ENCODE measurements at places on chromosomes 7 and 10. TPM values are rescaled to one million over a fixed set of nuclear protein-coding genes. Genes with fewer than 3 reads are reported as not detected.

DNA sequence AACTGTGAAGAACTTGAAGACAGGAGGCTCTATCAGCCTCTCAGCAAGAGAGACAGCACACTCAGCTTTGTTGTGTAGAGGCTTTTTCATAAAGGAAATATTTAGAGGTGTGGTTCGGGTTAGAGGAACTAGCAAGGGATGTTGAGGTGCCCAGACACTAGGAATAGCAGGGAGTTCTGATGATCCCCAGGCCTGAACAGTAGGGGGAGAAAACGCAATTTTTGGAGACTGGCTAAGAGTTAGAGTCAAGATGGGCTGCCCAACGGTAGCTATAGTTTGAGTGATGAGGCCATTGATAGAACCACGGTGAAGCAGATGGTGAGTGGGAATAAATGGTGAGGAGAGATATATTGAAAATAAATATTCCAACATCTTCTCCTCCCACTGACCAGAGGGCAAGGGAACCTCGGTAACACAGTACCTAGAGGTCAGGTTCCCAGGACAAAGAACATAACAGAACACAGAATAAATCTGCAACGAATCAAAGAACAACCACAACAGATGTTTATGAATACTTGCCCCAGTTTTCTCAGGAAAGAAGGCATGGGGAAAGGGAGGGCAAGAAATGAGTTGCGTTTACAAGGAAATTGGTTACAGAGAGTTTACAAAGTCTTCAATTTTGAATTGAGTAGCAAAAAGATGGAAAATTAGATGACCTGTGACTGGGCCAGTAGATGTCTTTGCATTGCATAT lies 24.2 kb upstream of the BPGM start:
- no peak for DNase-seq
- H3K27me3 ChIP-seq = peaks cover 29% of the 10 kb centered on the region
- H3K36me3 ChIP-seq = no peaks in the 10 kb centered on the region
- H3K27ac ChIP-seq = no peak overlapping the region

Gene CAMK2B
- total RNA-seq = 0.25 TPM

Gene FOXI2
- total RNA-seq = not detected

DNA sequence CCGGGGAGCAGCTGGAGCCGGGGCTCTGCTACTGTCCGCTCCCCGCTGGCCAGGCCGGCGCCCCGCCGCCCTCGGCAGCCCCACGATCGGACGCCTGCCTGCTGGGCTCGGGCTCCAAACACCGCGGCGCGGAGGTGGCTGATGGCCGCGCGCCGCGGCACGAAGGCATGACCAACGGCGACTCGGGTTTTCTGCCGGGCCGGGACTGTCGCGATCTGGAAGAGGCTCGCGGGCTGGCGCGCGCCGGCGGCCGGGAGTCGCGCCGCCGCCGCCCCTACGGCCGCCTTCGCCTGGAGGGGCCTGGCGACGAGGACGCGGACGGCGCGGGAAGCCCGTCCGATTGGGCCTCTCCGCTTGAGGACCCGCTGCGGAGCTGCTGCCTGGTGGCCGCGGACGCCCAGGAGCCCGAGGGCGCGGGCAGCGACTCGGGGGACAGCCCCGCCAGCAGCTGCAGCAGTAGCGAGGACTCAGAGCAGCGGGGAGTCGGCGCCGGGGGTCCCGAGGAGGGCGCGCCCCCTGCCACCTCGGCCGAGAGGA lies 570 bp downstream of the TBC1D12 start:
- H3K4me3 ChIP-seq = peak overlapping the region; percentile 89
- H3K27ac ChIP-seq = peak overlapping the region; percentile 97
- no peaks in the 10 kb centered on the region for H3K27me3 ChIP-seq

Gene GPER1
- total RNA-seq = 3.5 TPM

Gene MOGAT3
- total RNA-seq = not detected

GRCh38 chr7:1461646-1462375 lies 2.5 kb upstream of the MICALL2 start:
- peaks cover 47% of the 10 kb centered on the region for H3K4me1 ChIP-seq
- no peaks in the 10 kb centered on the region for H3K27me3 ChIP-seq
- peak overlapping the region; percentile 63 for H3K4me3 ChIP-seq

DNA sequence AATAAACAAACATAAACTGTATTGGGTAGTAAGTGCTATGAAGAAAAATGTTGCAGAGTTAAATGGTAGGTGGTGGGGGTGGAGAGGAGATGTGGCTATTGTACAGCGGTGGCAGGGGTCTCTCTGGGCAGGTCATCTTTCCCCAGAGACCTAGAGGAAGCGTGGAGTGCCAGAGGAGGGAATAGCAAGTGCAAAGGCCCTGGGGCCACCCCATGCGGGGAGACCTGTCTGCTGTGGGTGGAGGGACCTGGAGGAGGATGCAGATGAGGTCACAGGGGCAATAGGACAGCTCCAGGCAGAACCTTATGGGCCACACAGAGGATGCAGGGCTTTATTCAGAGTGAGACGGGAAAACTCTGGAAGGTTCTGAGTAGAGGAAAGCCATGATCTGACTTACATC lies 47.5 kb downstream of the DLG5 start:
- H3K36me3 ChIP-seq = no peaks in the 10 kb centered on the region
- H3K4me1 ChIP-seq = peaks cover 89% of the 10 kb centered on the region
- H3K27me3 ChIP-seq = no peaks in the 10 kb centered on the region
- H3K27ac ChIP-seq = peak overlapping the region; percentile 94
- no peak overlapping the region for H3K4me3 ChIP-seq
- no peak for DNase-seq

- H3K27ac ChIP-seq = peak within 1 kb of the TSS; percentile 86
- peak; percentile 66 for DNase-seq
- H3K4me1 ChIP-seq = peaks cover 5% of the 10 kb centered on the region
- H3K4me3 ChIP-seq = peak within 1 kb of the TSS; percentile 43
Measured at GRCh38 chr7:94907026-94907810, at the start of gene PPP1R9A. Gene PPP1R9A, plus strand, starts transcription at chr7:94907594. Its CDS starts 2,520 bp downstream, at chr7:94910114.

DNA sequence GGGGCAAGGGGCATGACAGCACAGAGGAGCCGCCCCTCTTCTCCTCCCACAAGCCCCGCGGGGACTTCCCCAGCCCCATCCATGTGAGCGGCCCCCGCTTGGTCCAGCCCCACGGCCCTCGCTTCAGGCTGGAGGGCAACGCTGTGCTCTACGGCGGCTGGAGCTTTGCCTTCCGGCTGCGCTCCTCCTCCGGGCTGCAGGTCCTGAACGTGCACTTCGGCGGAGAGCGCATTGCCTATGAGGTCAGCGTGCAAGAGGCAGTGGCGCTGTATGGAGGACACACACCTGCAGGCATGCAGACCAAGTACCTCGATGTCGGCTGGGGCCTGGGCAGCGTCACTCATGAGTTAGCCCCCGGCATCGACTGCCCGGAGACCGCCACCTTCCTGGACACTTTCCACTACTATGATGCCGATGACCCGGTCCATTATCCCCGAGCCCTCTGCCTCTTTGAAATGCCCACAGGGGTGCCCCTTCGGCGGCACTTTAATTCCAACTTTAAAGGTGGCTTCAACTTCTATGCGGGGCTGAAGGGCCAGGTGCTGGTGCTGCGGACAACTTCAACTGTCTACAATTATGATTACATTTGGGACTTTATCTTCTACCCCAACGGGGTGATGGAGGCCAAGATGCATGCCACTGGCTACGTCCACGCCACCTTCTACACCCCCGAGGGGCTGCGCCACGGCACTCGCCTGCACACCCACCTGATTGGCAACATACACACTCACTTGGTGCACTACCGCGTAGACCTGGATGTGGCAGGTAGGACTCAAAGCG lies 5.1 kb downstream of the AOC1 start:
- DNase-seq = no peak
- H3K4me3 ChIP-seq = no peak overlapping the region
- H3K27ac ChIP-seq = no peak overlapping the region
- H3K4me1 ChIP-seq = no peaks in the 10 kb centered on the region

Gene NCOA4
- total RNA-seq = 127 TPM

GRCh38 chr10:114376523-114376922 lies 27.8 kb downstream of the AFAP1L2 start:
- no peaks in the 10 kb centered on the region for H3K36me3 ChIP-seq
- no peaks in the 10 kb centered on the region for H3K4me1 ChIP-seq
- no peaks in the 10 kb centered on the region for H3K27me3 ChIP-seq

Gene TSPAN33
- 9.4 TPM for total RNA-seq

- no peaks in the 10 kb centered on the region for H3K36me3 ChIP-seq
- H3K4me3 ChIP-seq = no peak overlapping the region
- H3K4me1 ChIP-seq = no peaks in the 10 kb centered on the region
- H3K27me3 ChIP-seq = no peaks in the 10 kb centered on the region
Measured at GRCh38 chr10:93503075-93503474, 6.7 kb downstream of the CEP55 start.

GRCh38 chr10:122703483-122704448 lies 4.1 kb upstream of the C10orf120 start:
- no peak overlapping the region for H3K27ac ChIP-seq
- H3K4me1 ChIP-seq = no peaks in the 10 kb centered on the region
- H3K36me3 ChIP-seq = no peaks in the 10 kb centered on the region
- no peaks in the 10 kb centered on the region for H3K27me3 ChIP-seq
- peak; percentile 61 for DNase-seq

DNA sequence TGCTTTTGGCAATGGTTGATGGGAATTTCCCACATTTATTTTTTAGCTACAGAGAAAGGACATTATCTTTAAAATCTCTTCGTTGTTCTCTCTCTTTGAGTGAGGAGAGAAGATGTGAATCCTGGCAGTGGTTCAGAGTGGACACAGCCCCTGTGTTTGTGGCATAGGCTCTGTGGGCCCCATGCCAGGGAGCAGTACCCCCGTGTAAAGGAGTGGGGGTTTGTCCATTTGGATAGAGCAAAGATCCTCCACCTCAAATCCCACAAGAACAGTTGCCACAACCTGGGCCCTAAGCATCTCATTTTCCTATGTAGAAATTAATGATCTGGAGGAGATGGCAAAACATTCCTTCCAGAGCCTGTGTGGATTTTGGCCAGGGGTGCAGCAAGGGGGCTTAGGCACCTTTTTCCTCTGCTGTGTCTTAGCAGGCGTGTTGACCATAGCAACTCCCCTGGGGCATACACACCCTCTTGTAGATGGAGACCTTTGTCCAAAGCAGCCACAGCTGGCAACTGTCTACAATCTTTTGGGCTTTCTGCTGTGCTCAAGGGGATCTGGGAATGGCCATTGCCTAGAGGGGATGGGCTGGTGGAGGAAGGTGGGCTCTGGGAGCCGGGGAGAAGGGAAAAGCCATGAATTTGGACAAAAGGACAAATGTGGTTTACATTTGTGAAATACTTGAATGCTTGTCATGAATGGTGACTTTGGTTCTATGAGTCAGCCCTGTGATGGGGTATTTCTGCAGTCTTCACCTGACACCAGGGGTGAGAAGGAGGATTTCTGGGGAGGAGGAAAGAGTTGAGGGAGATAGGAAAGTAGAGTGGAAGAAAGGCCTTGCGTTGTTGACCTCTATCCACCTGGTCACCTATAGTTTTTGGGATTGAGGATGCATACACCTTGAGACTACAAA lies 92.0 kb downstream of the TCF7L2 start:
- H3K27ac ChIP-seq = no peak overlapping the region
- no peak overlapping the region for H3K4me3 ChIP-seq
- H3K4me1 ChIP-seq = peaks cover 31% of the 10 kb centered on the region
- no peak for DNase-seq
- no peaks in the 10 kb centered on the region for H3K36me3 ChIP-seq
- H3K27me3 ChIP-seq = no peaks in the 10 kb centered on the region

Gene MRPL43
- 132 TPM for total RNA-seq

GRCh38 chr7:148712678-148713329 lies 14.1 kb downstream of the CUL1 start:
- H3K4me1 ChIP-seq = no peaks in the 10 kb centered on the region
- no peak overlapping the region for H3K4me3 ChIP-seq
- H3K36me3 ChIP-seq = no peaks in the 10 kb centered on the region
- no peaks in the 10 kb centered on the region for H3K27me3 ChIP-seq
- DNase-seq = no peak

DNA sequence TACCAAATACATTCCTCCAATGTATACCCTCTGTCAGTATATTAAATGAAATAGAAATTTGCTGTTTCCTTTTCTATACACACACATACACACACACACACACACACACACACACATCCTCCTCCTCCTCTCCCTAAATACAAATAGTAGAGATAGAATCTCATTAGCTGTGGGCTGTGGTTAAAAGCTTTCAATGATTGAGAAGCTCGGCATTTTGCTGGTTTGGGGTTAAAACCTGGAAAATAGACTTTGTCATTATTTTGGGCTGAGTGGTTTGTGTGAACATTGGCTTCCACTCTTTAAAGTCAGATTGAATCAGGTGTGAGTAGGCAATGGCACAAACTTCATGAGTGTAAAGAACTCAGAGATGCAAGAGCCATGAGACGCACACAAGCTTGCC lies 596.0 kb downstream of the XPNPEP1 start:
- H3K36me3 ChIP-seq = no peaks in the 10 kb centered on the region
- no peak overlapping the region for H3K27ac ChIP-seq
- no peaks in the 10 kb centered on the region for H3K27me3 ChIP-seq
- H3K4me3 ChIP-seq = no peak overlapping the region

Gene EBLN1
- not detected for total RNA-seq

DNA sequence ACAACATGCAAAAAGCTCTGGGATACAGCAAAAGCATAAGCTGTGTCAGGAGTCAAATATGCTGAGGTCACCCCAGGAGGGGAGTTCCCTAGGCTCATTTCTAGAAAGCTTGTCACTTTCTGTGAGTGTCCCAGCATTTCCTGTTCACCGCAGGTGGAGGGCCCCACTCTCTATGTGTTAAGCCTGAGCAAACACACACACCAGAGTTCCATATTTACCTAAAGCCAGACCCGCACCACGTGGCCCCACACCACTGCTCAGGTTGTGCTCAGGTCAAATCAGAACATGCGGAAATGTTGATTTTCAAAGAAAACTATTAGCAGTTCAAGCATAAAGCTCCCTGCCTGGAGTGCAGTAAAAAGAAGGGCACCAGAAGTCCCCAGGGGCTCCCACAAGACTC lies 259.6 kb upstream of the PPP2R2D start:
- H3K4me3 ChIP-seq = no peak overlapping the region
- H3K27me3 ChIP-seq = no peaks in the 10 kb centered on the region
- no peak overlapping the region for H3K27ac ChIP-seq
- DNase-seq = no peak

Gene C7orf57
- not detected for total RNA-seq

DNA sequence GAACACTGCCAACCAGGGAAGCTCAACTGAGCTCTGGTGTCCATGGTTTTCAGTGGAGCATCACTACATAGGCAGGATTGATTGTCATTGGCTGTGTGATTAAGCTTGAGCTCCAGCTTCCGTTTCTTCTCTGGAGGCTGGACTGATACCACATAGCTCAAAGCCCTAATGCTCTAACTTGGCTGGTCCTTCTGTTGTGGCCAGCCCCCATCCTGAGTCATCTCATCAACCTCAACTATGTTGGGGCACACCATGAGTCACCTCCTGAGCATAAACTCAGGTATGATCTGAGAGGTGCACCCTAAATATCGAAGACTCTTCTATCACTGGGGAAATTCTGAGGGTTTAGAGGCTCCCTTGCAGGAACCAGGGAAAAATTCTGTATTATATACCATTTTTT lies 114.5 kb upstream of the INHBA start:
- no peaks in the 10 kb centered on the region for H3K36me3 ChIP-seq
- no peak overlapping the region for H3K4me3 ChIP-seq
- no peaks in the 10 kb centered on the region for H3K27me3 ChIP-seq
- no peak overlapping the region for H3K27ac ChIP-seq
- H3K4me1 ChIP-seq = no peaks in the 10 kb centered on the region

DNA sequence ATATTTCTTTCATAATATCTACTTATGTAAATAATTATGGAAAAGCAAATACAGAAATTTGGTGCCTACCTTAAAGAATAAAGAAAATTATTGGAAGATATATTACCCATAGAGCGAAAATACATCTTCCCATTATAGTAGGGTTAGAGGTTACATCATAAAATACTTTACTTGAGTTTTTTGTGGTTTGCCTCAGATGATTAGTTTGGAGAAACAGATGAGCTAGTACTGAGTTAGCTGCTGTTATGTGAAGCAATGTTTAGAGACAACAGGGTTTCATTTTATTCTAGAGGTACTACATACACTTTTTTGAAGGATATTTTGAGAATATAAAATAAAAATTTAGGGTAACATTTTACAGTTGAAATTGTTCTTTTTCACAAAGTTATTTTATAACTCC lies 2.9 kb upstream of the MLLT10 start:
- H3K36me3 ChIP-seq = no peaks in the 10 kb centered on the region
- H3K4me1 ChIP-seq = peaks cover 43% of the 10 kb centered on the region
- H3K27ac ChIP-seq = peak overlapping the region; percentile 96
- H3K27me3 ChIP-seq = no peaks in the 10 kb centered on the region
